ENCODE measurements at places on chromosomes 12 and 14.

- DNase-seq = no peak
Observed at GRCh38 chr12:116416166-116416565, 138.7 kb upstream of the MED13L start.

- no peak for DNase-seq
Observed at GRCh38 chr12:89067421-89068187, 284.7 kb downstream of the DUSP6 start.

GRCh38 chr12:10001171-10001776, 2.4 kb upstream of the CLEC1B start:
- DNase-seq = no peak

- DNase-seq = no peak
Observed at GRCh38 chr12:102234599-102234998, 37.0 kb upstream of the PMCH start.

DNA sequence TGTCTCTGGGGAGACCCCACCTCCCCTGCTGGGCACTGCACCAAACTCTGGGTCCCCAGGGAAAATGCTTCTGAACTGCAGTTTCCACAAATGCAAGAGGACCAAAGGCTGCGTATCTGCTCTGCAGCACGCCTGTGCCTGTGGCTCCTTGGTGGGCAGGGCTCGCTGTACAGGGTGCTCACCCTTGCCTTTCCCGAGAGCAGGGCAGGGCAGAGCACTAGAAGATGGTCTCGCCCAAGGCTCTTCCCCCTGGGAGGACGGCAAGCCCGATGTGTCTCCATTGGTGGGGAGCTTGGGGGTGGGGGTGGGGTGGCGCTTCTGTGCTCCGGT, 175.3 kb upstream of the RTL1 start:
- no peak for DNase-seq

DNA sequence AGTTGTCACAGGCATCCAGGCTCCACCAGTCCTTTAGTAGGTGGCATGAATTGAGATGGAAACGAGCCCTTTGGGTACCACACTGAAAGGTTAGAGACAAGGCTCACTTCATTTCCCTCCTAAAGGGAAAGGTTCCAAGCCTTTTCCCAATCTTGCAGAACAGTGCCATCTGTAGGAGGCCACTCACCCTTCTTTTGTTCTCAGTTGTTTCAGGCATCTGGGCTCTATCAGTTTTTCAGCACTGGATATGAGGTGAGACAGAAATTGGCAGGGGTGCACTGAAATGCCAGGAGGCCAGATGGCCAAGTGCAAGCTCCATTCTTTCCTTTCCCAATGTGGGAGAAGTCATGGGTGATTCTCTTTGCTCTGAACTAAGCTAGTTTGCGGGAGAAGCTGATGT, 15.2 kb downstream of the FBXO33 start:
- DNase-seq = no peak

- DNase-seq = no peak
Observed at GRCh38 chr14:42428996-42429395, 822.3 kb downstream of the LRFN5 start.

DNA sequence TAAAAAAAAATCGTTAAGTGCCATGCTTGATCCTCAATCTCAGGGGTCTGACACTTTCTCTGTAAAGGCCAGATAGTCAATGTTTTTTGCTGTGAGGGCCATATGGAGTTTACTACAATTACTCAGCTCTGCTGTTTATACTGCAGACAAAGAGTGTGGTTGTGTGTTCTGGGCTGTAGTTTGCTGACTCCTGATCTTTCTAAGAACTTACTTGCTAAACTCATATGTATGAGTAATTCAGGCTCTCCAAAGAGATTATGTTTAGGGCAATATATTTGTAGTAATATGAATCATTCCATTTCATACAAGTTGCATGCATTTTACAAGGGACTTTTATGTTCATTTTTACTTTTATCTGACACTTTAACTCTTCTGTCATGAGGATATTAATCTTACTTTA, 188.2 kb downstream of the TMTC2 start:
- DNase-seq = no peak

- DNase-seq = no peak
Observed at GRCh38 chr12:14988035-14988434, 15.2 kb downstream of the PDE6H start.

- no peak for DNase-seq
Observed at GRCh38 chr12:79058342-79058741, 193.8 kb downstream of the SYT1 start.

DNA sequence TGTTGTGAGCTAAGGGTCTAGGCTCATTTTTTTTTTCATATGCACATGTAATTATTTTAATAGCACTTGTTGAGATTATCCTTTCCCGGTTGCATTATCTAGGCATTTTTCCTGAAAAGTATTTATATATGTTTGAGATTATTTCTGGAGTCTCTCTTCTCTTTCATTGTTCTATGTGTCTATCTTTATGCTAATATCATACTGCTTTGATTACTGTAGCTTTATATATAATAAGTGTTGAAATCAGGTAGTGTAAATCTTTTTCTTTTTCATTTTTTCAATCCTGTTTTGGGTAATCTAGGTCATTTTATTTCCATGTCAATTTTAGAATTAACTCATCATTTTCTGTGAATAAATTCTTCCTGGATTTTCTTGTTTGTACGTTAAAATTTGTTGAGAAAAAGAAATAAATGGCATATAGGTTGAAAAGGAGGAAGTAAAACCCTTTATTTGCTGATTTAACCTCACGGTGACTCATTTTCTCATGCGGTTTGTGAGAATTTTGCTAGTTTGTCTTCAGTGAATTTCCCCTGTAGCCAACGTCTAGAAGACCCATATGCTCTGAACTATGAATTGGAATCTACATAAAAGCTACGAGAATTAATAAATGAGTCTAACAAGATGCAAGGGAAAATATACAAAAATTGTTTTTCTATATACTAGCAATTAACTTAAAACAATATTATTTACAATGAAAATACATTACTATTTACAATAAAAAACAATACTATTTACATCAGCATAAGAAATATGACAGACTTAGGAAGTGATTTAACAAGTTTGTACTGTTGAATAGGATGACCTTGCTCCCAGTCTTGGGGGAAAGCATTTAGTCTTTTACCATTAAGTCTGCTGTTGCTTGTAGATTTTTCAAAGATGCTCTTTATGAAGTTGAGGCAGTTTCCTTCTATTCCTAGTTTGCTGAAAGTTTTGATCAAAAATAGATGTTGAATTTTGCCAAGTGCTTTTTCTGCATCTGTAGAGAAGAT, 105.0 kb downstream of the SNAPC1 start:
- no peak for DNase-seq

DNA sequence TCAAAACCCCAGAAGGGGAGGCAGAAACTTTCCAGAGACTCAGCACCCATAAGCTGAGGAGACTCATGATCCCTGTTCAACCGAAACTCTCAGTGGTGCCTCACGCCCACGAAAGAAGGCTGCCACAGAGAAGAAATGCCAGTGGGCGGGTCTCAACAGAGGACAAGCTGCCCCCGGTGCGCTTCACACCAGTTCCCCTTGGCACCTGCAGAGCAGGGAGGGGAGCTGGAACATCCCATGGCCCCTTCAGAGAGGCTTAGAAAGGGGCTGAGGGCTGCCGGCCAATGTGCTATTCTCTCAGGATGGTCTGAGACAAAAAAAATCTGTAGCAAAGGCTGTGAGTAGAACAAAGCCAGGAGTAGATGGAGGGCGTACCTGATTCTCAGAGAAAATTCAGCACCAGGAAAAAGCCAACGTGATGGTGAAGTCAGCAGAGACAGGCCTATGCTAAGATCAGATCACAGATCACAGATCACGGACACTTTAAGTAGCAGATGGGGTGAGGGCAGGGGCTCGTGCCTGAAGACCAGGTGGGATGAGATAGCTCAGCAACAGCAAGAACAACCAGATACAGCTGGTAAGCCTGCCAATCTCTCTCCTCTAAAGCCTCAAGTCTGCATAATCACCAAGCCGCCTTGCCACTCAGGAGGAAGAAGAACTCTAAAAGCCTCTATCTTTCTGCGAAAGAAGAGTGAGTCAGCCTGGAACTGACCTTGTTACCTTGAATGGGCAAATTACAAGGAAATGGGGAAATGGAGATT, 206.4 kb upstream of the GRIP1 start:
- DNase-seq = no peak

DNA sequence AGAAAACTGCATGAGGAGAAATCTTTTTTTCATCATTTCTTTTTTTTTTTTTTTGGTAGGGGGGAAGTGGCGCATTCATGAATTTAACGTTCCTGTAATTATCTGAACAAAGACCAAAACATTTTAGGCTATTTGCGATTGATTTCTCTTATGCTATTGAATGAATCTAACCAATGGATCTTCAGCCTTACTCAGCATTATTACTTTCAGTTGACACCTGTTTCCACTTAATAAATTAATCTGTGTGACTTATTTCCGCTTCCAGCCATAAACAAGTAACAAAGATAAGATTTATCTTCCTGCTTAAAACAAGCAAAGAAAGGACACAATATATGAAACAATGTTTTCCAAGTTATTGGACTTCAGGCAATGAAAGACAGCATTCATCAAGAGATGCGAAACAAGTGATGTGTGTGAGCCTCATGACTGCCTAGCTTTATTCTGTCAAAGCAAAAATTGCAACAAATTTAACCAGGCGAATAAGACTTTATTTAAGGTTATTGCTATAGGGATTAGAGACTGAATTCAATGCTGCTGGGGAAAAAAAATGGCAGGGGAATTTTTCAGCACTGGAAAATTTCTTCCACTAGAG, 1026.9 kb downstream of the LRFN5 start:
- DNase-seq = no peak
